ENCODE measurements at places on chromosomes 1 and 21. TPM values are rescaled to one million over a fixed set of nuclear protein-coding genes. Genes with fewer than 3 reads are reported as not detected.

DNA sequence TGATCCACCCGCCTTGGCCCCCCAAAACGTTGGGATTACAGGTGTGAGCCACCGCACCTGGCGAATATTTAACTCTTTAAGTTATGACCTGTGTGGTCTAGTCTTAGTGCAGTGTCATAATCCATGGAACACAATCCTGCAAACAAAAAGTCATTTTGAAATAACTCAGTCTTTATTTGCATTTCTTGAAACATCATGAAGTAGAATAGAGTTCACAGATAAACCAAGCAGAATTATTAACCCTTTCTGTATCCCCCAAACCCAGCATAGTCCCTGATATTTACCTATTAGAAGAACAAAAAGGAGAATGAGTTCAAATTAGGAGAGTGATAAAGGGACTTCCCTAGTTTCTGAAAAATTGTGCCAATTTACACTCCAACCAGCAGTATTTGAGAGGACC, 19.9 kb downstream of the ZYG11B start:
- DNase-seq, result no peak

- no peak for DNase-seq
Measured at GRCh38 chr21:33374080-33374449, 29.1 kb upstream of the IFNGR2 start.

- DNase-seq, result no peak
Measured at GRCh38 chr1:153392822-153393221, 1.9 kb upstream of the S100A8 start.

- DNase-seq, result no peak
Measured at GRCh38 chr1:232591344-232591743, 38.6 kb downstream of the SIPA1L2 start.

GRCh38 chr1:204950353-204951001, 79.8 kb downstream of the NFASC start:
- DNase-seq, result no peak

DNA sequence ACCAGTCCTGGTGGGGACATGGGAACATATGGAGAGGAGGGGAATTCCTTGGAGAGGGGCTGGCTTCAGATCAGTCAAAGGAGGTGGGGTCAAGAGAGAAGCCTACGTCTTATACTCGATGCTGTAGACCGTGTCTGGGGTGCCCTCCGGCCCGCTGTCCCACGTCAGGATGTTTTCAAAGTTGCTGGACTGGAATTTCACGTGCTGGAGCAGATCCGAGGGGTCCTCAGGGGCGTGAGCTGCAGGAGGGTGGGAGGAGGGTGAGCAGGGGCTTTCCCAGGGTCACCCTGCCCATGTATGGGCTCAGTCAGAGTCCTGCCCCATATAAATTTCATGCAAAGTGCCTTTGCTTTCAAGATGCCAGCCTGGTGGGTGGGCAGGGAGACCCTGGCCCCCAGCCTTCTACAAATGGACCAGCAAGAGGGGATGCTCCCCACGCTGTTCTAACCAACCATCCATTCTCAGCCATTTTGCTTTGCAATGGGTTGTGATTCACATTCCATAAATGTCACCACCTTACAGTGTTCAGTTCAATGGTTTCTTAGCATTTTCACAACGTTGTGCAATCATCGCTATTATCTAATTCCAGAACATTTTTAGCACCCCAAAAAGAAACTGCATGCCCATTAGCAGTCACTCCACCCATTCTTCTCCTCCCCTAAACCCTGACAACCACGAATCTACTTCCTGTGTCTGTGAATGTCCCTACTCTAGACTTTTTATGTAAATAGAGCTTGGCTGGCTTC, 4.3 kb downstream of the IL22RA1 start:
- no peak for DNase-seq

GRCh38 chr1:238099871-238100270, 209.1 kb upstream of the ZP4 start:
- DNase-seq, result no peak

- DNase-seq, result no peak
Measured at GRCh38 chr1:98897479-98897878, 107.2 kb downstream of the PLPPR5 start.

GRCh38 chr21:27122686-27123085, 155.8 kb upstream of the ADAMTS5 start:
- DNase-seq, result no peak

- no peak for DNase-seq
Measured at GRCh38 chr1:60906039-60906438, 176.3 kb upstream of the NFIA start.

DNA sequence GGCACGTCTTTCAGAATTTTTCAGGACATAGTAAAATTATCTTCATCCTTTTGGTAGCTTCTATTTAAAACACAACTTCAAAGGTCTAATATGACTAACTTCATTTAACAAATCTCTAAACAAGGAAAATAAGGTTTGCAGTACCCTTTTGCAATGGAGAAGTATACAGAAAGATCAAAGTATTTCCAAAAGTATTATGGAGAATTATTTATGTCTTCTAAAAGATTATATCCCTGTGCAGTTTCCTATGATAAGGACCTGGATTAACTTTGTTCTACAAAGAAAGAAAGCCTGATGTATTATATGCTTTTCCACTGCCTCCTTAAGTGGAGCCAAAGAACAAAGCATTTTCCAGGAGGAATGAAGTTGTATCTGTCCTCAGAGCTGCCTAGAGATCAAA, 353.0 kb upstream of the RUNX1 start:
- DNase-seq, result no peak

DNA sequence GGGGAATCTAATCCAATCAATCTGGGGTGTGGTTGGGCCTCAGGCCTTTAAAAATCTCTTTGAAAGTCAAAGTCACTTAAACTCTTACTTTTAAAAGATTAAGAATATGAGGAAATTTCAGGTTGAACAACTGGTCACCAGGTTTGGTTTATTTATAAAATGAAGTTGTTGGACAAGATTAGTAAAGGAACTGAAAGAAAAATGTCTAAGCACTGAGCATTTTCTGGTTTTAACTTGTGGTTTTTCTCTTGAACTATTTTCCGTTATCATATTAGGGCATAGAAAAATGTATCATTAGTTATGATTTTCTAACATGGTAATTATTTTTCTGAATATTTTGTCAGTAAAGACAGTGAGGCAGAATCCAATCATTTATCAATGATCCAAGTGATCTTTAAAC, 49.6 kb downstream of the RGS2 start:
- no peak for DNase-seq

The KCNH1 gene
- polyA plus RNA-seq, result not detected

The TACSTD2 gene
- polyA plus RNA-seq, result 0.11 TPM

The TMEM51 gene
- polyA plus RNA-seq, result 3.8 TPM

The LUZP1 gene
- 28.1 TPM for polyA plus RNA-seq

The APCS gene
- polyA plus RNA-seq, result 0.08 TPM

The SLAMF6 gene
- 0.10 TPM for polyA plus RNA-seq
